ENCODE measurements at places on chromosomes 3 and 15.
A peak's percentile ranks its signal among the peaks of the same experiment; 100 is the strongest.

- DNase-seq: peak; percentile 95
These were observed 75.3 kb downstream of the TGFBR2 start for GRCh38 chr3:30681649-30682211.

DNA sequence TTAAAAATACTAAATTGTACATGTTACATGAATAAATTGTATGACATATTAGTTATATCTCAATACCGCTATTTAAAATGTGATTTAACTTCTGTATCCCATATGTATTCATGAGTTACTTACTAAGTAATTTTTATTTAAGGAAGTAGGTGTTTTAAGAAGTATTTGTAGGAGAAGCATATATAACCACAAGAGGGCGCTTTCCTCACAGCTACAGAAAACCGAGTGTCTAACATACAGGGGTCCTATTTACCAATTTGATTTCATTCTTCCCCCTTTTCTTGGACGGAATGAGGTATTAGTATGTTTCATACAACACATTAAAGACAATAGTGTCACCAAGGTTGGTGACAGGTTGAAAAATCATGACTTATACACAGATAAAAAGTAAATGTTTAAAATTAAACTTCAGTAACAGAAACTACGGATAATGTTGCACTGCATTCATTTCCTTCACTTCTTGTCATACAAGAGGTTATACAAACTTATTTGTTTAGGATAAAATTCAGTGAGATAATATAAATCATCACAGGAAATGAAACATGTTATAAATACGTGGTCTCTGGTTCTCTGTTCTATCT lies 253.6 kb downstream of the MAGI1 start:
- DNase-seq: peak; percentile 77

GRCh38 chr3:147412261-147412916 lies 3.2 kb downstream of the ZIC1 start:
- no peak for DNase-seq

DNA sequence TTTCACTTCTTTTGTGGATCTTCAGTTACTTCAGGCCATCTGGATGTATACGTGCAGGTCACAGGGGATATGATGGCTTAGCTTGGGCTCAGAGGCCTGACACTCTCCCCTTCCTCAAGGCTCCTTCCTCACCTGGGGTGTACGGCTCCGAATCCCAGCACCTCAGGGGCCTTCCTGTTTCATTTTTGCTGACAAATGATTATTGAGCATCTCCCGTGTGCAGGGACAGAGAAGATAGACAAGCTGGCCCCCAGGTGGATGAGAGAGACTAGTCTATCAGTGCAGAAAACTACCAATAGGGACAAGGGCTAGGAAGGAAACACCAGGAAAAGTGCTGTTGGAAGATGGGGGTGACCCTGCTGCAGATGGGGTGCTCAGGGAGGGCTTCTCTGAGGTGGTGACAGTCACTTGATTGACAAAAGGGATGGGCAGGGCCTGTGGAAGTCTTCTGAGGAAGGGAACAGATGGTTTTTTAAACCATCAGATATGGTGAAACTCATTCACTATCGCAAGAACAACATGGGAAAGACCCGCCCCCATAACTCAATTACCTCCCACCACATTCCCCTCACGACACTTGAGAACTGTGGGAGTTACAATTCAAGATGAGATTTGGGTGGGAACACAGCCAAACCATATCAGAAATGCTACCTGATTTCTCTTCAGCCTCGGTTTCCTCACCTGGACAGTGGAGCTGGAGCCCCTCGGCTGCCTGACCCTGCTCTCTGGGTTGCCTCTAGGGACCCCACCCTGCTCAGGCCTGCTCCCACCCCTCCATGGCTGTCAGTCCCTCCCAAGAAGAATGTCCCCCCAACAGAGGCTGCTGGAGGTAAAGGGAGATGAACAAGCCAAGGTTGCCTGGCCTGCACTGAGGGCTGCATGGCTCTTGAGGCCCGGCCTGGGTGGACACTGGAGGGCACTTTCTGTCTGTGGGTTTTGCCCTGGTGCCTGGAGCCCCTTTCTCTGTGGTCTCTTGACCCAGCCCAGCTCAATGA lies 37.2 kb upstream of the ACAD9 start:
- no peak for DNase-seq

DNA sequence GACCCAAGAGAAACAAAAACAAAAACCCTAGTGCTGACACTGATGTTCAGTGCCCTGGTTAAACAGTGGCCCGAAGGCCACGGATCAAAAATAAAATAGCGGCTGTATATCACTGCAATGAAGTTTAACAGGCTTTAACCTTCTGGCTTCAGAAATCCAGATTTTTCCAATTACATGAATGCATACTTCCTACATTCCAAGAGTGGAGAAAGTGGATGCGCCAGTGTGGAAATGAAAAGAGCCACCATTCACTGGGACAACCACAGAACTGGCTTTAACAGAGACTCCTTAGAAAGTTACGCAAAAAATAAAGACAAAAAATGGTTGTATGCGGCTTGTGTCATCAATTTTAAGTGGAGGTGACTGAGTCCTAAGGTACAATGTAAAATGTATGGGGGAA lies 522.2 kb downstream of the FHIT start:
- DNase-seq: no peak

DNA sequence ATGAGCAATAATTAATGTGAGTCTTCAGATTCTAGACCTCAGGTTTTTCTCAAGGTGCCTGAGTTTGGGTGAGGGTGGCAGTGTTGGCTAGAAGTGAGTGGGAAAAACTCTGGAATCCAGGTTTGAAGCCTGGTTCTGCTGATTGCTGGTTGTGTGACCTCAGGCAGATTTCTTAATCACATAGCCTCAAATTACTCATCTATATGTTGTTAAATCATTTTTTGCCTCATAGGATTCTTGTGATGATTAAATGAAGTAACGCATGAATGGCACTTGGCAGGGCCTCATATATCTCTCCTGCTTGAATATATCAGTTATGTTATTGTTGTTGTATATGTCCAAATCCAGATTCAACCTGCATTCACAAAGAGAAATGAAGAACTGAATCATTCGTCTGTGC lies 60.5 kb downstream of the NR2F2 start:
- no peak for DNase-seq

DNA sequence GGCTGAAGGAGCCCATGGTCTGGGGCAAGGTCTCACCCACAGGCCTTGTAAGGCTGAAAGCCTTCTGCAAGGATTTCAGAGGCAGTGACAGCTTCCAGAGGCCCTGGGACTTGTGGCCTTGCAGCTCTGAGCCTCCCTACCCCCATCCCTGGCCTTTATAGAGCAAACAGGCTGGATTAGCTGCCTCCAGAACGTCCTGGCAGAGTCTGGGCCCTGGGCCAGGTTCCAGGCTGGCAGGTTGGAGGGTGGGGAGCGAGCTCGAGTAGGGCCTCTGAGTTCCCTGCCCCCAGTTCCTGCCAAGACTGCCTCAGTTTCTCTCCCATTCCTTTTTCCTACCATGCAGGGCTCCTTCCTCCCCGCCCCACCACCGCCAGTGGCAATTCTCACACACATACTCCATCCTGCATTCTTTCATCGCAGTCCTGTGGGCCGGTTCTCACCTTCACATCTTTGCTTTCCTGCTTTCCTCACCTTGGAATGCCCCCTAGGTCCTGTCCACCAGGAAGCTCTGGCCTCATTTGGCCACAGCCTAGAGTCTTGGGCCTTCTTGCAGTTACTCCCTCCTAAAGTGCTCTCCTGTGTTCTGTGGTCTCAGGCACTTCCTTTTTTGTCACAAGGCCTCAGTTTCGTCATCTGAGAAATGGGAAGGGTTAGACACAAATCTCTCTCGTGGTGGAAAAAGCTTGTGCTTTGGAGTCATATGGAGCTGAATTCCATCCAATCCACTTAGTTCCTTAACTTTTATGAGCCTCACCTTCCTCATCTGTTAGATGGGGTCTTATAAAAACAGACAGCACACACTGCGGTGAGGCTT lies 2.7 kb downstream of the LMAN1L start:
- DNase-seq: no peak

GRCh38 chr3:47404431-47404876 lies 23.6 kb downstream of the PTPN23 start:
- DNase-seq: no peak
